Lung (tissue), 17 donors: ENCODE measurements at places on chromosomes 7 and 10. TPM values are rescaled to one million over a fixed set of nuclear protein-coding genes. Genes with fewer than 3 reads are reported as not detected.
A peak's percentile ranks its signal among the peaks of the same experiment; 100 is the strongest.

FANK1 gene
- 16.8 TPM for total RNA-seq

DNA sequence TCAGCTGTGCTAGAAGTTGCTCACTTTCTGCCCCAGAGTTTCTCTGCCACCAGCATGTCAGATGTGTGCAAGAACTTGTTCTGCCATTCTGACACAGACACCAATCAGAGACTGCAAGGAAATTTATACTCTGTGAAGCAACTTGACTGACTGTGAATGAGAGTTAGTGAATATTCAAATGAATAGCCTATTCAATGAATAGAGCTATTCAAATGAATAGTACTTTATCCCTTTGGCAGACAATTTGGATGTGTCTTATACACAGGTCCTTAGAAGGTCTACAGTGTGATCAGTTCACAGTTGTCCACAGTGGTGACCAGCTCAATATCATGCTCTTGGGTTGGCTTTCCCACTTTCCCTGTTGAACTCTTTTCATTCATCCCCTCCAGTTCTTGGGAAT, 138.1 kb downstream of the MACC1 start:
- DNase-seq = no peak

- no peak for DNase-seq
Measured at GRCh38 chr7:138477581-138477980, 17.5 kb downstream of the TRIM24 start.

DNA sequence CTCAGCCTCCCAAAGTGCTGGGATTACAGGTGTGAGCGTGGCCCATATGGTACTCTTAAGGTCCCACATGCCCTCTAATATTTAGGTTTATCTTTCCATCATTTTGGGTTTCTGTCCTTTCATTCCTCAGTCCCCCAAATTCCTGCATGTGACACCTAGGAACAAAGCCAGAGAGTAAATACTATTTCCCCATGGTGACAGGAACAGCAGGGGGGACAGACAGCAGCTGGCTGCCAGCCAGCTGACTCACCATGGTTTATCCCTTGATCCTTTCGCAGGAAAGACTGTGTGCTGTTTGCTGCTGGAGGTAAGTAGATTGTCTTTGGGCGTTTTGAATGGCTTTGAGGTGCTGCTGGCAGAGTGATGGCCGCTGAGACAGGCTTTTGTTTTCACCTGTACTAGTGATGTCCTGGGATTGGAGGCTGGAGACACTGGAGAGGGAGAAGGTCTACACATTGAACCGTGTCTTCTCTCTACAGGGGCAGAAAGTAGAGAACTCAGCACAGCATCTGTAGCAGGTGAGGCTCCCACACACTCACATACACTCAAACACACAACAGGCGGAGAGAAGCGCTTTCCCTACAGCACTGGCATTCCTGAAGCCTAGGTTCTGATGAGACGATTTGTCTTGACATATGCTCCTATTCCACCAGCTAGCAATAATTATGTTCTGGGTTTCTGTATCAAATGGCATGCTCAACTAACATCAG, 83.7 kb upstream of the EFCAB10 start:
- no peak for DNase-seq

DNA sequence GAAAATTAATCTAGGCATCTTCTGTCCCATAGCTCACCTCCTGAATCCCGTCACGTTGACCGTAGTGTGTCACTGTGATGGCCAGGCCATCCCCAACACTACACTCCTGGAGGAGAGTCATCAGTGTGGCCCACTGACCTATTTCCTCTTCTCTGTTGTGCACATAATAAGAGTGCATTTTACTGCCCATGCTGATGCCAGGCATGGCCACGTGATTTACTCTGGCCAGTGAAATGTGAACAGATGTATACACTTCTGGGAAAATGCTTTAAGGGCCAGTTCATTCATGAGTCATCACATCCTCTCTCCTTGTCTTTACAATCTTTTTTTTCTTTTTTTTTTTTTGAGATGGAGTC, 101.9 kb upstream of the PIP4K2A start:
- no peak for DNase-seq

GRCh38 chr10:55410415-55410885, 609.4 kb upstream of the PCDH15 start:
- DNase-seq = peak; percentile 46

MEOX2 gene
- 103 TPM for total RNA-seq

AKR1C8 gene
- total RNA-seq = not detected

H2AZ2 gene
- total RNA-seq = 202 TPM

CPA2 gene
- total RNA-seq = 2.0 TPM

JAZF1 gene
- 14.6 TPM for total RNA-seq

GRCh38 chr10:73296946-73297345, 44.5 kb upstream of the MRPS16 start:
- no peak for DNase-seq

- no peak for DNase-seq
Measured at GRCh38 chr7:14092331-14092730, 102.9 kb upstream of the ETV1 start.

GRCh38 chr10:118358327-118358726, 16.2 kb upstream of the FAM204A start:
- no peak for DNase-seq

GRCh38 chr10:86727470-86727869, 28.9 kb upstream of the BMPR1A start:
- no peak for DNase-seq

DNA sequence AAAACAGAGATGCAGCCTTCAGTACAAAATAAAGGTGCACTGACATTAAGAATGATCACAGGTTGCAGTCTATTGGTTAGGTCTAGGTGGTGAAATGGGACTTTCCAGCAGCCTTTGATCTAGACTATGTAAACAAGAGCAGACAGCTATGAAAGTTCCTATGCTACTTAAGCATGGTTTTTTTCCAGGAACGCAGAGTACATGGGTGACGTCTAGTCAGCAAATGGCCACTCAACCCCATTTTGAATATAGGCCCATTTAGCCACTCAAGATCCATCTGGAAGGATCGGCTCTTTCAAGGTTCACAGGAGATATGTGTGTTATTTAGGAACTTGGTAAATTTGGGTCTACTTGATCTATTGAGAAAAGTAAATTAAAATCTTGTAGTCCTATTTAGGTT, 1424.6 kb upstream of the LRRTM3 start:
- DNase-seq = peak; percentile 10

GRCh38 chr7:16645593-16646471, at the start of the genes ANKMY2 and BZW2:
Gene ANKMY2, minus strand, starts transcription at chr7:16645754. Its CDS starts 181 bp downstream, at chr7:16645573.
Gene BZW2, plus strand, starts transcription at chr7:16646181. Its CDS starts 19,263 bp downstream, at chr7:16665444.
- peak; percentile 96 for DNase-seq

NKX1-2 gene
- total RNA-seq = 0.06 TPM

DNA sequence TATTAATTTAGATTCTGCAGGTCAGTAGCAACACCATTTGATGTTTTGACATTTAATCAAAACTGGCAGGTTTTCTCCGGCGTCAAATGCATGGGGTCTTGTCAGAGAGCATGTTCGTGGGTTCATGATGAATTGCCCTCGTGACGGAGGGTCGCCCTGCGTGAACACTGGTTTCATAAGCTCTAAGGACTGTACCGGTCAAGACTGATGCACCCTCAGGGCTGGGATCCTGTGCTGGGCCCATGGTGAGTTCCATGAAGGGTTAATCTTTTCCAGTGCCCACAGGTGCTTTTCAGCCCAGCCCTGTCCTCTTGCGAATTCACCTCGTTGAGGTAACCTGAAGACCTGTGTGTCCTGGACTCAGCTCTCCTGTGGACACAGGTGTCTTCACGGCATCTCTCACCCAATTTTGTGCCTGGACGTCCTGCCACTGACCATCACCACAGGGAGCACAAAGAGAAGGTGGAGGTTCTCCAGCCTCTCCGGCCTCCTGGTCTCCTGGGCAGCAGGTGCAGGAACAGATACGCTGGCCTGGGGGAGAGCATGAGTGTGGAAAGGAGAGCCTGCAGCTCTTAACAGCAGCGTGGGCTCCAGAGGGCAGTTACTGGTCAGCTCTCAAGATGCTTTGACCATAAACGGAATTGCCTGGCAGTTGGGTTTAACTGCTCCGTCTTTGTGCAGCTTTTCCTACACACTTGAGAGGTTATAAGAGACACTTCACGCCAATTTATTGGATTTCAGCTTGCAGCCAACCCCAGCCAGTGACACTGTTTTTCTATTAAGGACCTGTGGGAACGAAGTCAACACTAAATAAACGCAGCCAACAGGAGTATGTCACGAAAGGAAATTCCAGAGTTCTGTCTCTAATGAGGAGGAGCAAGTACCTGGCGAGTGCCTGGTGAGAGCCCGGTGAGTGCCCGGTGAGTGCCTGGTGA, 37.4 kb upstream of the CFAP46 start:
- DNase-seq = no peak

DNA sequence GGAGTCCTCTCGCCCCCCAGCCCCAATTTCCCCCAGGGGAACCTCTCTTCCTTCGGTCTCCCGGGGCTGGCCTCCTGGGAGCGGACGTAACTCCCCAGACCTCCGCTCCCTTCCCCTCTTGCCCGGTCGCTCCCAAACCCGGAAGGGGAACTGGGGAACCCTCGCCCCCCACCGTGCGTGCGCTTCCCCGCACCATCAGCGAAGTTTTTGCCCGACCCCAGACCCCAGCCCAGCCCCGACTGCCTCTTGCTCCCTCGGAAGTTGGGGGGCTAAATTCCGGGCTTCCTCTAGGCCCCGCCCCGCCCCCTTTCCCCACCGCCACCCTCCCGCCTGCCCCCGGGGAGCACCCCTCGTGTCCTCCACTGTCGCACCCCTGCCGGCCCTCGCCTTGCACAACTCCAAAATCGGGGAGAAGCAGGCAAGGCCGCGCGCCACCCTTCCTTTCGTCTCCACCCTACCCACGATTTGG, 436 bp downstream of the GNB2 start:
- DNase-seq = no peak

TMEM236 gene
- total RNA-seq = 2.1 TPM

DNA sequence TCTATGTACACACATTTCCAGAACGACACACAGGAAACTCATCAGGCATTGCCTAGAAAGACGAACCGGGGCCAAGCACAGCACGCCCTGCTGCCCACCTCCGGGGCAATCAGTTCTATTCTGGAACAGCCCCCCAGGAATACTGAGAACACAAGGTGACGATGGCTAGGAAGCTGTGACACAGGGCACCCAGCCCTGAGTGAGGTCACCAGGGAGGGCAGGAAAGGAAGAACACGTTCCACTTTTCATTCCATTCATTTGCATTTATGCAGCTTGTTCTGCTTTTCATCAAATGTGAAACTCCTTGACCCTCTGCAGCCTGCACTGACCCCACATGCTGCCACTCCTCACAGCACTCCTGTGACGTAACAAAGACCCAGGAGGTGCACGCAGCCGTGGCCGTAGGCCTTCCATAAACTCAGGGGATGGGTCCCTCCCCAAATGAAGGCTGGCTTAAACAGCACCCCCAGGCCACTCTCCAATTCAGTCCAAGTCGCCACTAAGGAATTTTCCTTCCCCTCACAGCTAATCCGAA, 28.9 kb downstream of the MAD1L1 start:
- DNase-seq = peak; percentile 9

GRCh38 chr7:71236230-71237105, 104.5 kb downstream of the GALNT17 start:
- DNase-seq = no peak

- no peak for DNase-seq
Measured at GRCh38 chr10:68954904-68955303, 1.1 kb upstream of the DDX21 start.

DNA sequence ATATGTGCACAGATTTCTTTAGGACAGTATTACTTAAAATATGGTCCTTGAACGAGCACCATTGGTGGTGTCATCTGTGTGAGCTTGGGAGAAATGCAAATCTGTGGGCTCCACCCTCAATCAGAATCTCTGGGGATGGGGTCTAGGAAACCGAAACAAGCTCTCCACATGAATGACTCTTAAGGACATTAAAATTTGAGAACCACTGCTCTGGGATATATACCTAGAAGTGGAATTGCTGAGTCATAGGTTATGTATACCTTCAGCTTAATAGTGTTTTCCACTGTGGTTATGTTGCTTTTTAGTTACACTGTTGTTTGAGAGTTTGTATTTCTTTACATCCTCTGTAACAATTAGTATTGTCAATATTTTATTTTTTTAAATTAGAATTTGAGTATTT, 24.0 kb downstream of the ZNRF2 start:
- DNase-seq = no peak

KLHL7 gene
- total RNA-seq = 38.1 TPM

- no peak for DNase-seq
Measured at GRCh38 chr10:121644501-121644900, 46.3 kb upstream of the FGFR2 start.

- DNase-seq = no peak
Measured at GRCh38 chr7:98213296-98213887, 2.2 kb downstream of the BHLHA15 start.

DNA sequence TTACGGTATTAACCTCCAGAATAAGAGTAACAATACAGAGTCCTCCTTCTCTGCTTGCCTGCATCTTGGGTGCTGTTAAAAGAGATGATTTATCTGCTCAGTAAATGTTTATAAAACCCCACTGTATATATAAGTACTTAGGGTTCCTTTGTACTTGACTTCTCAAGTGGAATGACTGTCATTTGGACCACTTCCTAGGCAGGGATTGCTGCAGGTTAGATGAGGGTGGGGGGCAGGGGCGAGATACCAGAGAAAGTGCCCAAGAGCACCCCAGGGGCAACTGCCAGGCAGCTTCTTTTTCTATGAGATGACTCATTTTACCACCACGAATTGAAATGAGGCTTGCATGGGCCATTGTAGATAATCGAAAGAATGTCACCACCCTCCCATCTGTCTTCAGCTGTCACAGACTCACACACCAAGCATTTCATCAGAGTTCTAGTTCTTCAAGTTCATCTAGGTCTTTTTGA, 421.9 kb upstream of the GALNT17 start:
- no peak for DNase-seq

DNA sequence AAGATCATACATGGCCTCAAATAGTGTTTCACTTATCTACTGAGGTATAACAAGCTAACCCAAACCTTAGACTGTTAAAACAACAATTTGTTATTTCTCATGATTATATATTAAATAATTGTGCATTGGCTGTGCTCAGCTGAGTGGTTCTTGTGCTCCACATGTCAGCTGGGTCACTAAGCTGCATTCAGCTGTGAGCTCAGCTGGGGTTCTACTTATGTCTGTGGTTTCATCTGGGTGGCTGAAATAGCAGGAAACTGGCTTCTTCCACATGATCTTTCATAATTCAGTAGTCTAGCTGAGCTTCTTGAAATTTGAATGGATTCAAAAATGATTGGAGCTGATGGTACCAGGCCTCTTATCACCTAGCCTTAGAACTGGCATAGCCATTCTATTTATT, 181.8 kb upstream of the CSTF2T start:
- DNase-seq = no peak

- peak; percentile 24 for DNase-seq
Measured at GRCh38 chr7:101436221-101436735, 73.6 kb downstream of the COL26A1 start.

DNA sequence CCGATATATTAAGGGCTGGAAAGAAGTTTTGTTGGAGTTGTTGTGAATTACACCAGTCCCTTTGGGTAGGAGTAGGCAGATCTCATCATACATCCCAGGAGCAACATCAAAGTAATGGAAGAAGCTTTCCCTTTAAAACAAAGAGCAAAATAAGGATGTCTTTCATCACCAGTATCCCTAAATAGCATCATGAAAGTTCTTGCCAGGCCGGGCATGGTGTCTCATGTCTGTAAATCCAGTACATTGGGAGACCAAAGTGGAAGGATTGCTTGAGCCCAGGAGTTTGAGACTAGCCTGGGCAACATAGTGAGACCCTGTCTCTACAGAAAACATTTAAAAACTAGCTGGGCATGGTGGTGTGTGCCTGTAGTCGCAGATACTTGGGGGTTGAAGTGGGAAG, 38.7 kb downstream of the LRRC20 start:
- no peak for DNase-seq

GCK gene
- total RNA-seq = 1.1 TPM

GRCh38 chr10:3787016-3787400, 2.0 kb upstream of the KLF6 start:
- no peak for DNase-seq

RGS10 gene
- 24.6 TPM for total RNA-seq
